Panc1 (cell line): ENCODE measurements at places on chromosomes 5 and 9. TPM values are rescaled to one million over a fixed set of nuclear protein-coding genes. Genes with fewer than 3 reads are reported as not detected.

The F2R gene
- 26.0 TPM for total RNA-seq

The TPD52L3 gene
- total RNA-seq = not detected

The PLAC8L1 gene
- 0.49 TPM for total RNA-seq

The FCN1 gene
- not detected for total RNA-seq

The PDLIM4 gene
- 9.9 TPM for total RNA-seq

The ECM2 gene
- total RNA-seq = not detected

The GTF3C5 gene
- 47.7 TPM for total RNA-seq

The FCHO2 gene
- total RNA-seq = 25.3 TPM

The FGFR4 gene
- 7.5 TPM for total RNA-seq

The CD14 gene
- total RNA-seq = 2.5 TPM

The ATP6V1G1 gene
- total RNA-seq = 71.8 TPM

The SIGMAR1 gene
- 131 TPM for total RNA-seq

The HRCT1 gene
- not detected for total RNA-seq

The RORB gene
- 0.08 TPM for total RNA-seq

The OR1J2 gene
- total RNA-seq = not detected

The PHF2 gene
- 16.6 TPM for total RNA-seq

The EGFL7 gene
- 42.3 TPM for total RNA-seq

The PCDHGA11 gene
- total RNA-seq = 0.39 TPM

The FOXD4L5 gene
- 0.08 TPM for total RNA-seq

The EPB41L4B gene
- 27.8 TPM for total RNA-seq

The OSMR gene
- 82.4 TPM for total RNA-seq

The CDC37L1 gene
- 3.0 TPM for total RNA-seq

The FOXD1 gene
- total RNA-seq = 63.3 TPM

The SPINK4 gene
- not detected for total RNA-seq

The PCDHGA1 gene
- 0.92 TPM for total RNA-seq
